ENCODE measurements at places on chromosomes 3 and 15. TPM values are rescaled to one million over a fixed set of nuclear protein-coding genes. Genes with fewer than 3 reads are reported as not detected.

HGD gene
- total RNA-seq: not detected

WNT5A gene
- total RNA-seq: 4.2 TPM

ANP32A gene
- 138 TPM for total RNA-seq

ROPN1 gene
- not detected for total RNA-seq

ZIC4 gene
- not detected for total RNA-seq

TMEM108 gene
- total RNA-seq: 0.52 TPM

CXCR6 gene
- total RNA-seq: 0.59 TPM

LRRN1 gene
- 0.12 TPM for total RNA-seq

- no peak for DNase-seq
These were observed 18.1 kb downstream of the ANXA2 start for GRCh38 chr15:60379525-60380274.

DNA sequence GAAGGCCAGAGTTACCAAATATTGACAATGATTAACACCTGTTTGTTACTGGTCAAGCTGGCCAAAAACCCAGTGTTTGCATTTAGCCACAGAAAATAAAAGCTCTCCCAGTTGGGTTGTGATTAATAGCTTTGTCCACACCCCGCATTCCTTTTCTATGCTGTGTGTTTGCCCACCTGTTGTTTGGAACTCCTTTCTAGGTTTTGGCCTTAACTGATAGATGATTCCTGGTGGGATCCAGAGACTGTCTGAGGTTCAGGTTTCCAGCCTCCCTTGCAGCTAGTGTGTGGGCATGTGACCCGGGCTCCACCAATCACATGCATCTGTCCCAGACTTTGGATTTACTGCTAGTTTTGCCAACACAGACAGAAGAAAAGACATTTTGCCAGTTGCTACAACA lies 83.8 kb downstream of the PTPRG start:
- no peak for DNase-seq

DNA sequence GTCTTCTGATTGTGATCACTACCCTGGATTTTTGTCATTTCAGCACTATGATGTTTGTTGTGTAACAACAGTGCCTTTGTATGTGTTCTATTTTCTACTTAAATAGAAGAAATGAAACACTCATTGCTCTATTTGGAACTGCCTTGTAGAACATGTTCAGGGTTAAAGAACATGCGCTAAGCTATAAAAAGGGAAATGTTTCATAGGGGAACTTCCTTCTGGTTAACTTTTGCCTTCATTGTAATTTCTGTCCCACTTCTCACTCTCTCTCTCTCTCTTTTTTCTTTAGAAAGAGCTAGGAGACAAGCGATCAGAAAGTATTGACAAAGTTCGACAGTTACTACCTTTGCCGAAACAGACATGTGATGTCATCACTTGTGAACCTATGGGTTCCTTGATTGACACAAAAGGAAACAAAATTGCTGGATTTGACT lies at the start of gene P2RY12:
P2RY12 (minus strand) TSS at position 13 of the 434 bp plus-strand sequence. CDS start 45,908 bp downstream, outside the sequence.
- no peak for DNase-seq

Data from left ventricle myocardium superior (tissue), 1 donor.